Cerebellar nuclear complex (tissue), 1 donor: ENCODE measurements at places on chromosomes 7 and 10.

- DNase-seq, result no peak
These were observed 22.1 kb downstream of the TMEM106B start for GRCh38 chr7:12233175-12233574.

GRCh38 chr7:96998333-96998732, 7.0 kb upstream of the DLX6 start:
- no peak for DNase-seq

- DNase-seq, result no peak
These were observed 534.5 kb downstream of the TNS3 start for GRCh38 chr7:47047384-47047783.

- no peak for DNase-seq
These were observed 98.7 kb downstream of the ITGA8 start for GRCh38 chr10:15620836-15621515.

DNA sequence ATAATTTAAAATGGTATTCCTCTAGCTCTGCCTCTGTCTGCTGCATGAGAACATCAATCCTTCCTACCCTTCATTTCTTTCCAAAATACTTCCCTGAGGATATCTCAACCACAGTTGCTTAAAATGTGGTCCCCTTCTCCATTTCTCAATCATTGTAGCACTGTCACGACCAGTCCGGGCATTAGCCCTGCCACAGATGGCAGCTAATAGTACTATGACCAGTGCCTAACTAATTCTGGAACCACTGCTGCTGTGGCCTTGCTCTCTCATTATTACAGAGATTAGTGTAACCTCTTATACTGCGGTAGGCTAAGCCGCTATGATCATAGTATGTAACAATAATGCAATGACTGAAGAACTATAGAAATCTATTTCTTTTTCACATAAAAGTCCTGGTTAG, 66.0 kb downstream of the REEP3 start:
- no peak for DNase-seq

GRCh38 chr10:60645980-60646379, 132.3 kb upstream of the CDK1 start:
- DNase-seq, result no peak

DNA sequence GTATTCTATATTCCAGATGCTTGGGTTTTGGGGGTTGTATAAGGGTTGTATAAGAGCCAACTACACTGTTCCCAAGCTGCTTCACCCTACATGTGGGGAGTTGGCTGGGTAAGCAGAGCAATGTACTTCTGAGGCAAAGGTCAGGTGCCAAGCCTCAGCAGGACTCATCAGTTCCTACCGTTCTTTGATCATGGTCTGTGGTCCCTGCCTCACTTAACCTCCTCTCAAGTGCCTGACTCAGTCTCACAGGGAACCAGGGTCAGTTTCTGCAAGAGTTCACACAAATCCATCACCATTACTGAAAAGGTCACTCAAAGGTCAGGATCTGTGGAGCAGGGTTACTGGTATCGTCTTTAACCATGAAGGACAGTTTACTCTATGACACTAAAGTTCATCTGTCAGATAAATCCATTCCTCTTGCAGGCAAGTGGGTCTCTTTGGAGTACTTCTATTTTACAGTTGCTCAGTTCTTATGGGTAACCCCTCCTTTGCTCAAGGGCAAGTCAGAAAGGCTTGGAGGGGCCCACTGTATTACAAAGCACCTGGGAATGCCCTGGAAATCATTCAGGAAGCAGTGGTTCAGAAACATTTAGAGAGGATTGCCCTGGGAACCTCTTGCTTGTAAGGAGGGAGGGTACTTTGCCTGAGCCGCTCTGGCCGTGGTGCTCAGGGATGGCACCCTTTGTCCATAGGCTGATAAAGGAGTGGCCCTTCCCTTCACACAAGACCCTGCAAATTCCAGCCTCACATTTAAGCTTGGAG, 184.3 kb upstream of the CDCA7L start:
- no peak for DNase-seq

DNA sequence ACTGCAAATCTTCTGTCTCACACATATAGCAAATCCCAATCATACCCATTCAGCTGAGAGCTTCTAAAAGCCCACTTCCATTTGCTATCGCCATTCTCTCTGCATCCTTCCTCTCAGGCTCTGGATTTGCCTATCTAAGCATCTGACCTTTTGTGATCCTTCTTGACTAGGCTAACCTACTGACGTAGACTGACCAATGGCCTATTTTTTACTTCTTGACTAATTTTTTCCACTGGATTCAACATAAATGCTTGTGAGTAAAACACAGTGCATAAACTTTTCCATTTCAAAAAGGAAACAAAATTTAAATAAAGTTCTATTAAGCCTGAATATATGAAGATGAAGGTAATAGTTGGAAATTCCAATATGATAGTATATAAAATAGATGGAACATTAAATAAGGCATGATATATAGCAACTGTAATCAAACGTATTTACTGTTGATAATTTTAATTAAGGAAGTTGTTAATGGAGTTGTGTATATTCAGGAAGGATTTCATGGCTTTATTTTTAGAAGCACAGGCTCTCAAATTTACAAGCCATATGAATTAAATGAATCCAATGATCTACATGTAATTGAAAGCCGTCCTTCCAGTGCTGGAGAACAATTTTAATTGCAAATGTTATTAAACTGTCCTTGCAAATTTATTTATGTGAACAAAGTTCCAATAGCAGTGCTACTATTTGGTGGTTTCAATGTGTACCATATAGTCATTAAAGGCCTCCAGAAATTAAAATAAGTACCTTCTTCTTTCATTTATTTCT, 918.4 kb downstream of the SORCS3 start:
- no peak for DNase-seq

DNA sequence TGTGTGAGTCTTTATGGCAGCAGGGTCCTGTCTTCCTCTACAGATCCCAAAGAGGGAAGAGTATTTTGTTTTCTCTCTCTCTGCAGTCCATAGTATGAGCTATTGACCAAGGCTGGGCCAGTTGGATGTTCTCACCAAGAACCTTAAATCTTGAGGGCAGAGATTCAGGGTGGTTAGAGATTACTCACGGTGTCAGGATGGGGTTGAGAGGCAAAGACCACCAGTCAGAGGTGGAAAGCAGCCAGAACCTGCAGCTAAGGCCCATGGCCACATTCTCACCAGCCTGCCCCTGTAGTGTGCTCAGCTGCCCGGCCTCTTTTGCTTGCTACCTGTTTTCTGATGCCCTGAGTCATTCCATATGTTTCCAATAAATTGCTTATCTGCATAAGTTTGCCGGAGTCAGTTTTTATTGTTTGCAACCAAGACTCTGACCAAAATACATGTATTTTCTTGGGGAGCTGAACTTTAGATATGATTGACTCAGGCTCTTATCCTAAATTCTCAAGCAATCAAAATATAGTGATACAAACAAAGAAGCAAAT, 67.0 kb downstream of the MAP3K8 start:
- DNase-seq, result no peak

- DNase-seq, result peak; percentile 20
These were observed 210.7 kb downstream of the SKAP2 start for GRCh38 chr7:26653430-26654399.

GRCh38 chr7:66953044-66953427, 32.0 kb downstream of the TMEM248 start:
- DNase-seq, result no peak

DNA sequence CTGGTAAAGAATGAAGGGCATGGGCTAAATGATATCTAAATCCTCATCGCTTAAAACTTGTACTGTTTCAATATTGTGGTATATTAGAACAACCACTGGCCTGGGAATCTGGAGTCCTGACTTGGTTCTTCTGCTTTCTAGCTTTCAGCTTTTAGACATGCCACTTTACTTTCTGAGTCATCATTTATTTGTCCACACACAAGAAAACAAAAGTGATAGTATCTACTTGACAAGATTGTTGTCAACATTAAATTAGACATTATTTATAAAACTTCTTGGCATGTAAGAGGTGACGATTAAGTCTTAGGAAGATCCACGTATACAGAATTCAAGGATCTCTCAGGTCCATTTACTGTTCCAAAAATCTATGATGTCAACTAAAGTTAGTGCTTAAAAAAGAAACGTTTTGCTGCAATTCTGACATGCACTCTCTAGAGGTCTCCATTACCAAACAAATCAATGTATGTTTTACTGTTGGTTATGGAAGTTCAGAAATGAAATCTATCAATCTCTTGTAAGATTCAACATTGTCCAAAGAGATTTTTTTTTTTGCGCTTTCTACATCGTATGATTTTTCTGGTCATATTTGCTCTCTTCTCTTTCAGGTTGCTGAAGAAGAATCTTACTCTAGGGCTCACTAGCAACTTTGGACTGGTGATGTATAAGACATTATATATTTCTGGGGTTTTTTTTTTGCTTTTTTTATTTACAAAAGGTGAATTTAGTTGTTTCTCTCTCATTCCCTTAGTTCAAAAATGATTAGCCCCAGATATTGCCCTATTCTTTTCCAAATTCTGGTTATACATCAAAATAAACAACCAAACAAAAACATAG, 53.6 kb upstream of the DYNC1I1 start:
- DNase-seq, result no peak

DNA sequence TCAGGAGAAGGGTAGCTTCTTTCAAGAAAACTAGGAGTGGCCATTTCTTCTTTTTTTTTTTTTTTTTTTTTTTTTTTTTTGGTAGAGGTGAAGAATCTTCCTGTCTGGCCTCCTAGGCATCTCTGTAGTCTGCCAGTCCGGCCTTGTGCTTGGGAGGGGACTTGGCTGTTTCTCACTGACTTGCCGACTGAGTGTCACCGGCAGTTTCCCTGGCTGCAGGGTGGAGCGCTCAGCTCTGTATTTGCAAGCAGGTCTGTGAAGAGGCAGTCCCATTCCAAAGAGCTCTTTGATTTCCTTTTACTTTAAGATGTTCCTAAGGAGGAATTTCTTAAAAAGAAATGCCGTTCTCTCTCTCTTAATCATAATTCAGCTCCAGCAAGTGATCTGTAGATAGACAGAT, 212.6 kb downstream of the ADRA2A start:
- DNase-seq, result no peak

DNA sequence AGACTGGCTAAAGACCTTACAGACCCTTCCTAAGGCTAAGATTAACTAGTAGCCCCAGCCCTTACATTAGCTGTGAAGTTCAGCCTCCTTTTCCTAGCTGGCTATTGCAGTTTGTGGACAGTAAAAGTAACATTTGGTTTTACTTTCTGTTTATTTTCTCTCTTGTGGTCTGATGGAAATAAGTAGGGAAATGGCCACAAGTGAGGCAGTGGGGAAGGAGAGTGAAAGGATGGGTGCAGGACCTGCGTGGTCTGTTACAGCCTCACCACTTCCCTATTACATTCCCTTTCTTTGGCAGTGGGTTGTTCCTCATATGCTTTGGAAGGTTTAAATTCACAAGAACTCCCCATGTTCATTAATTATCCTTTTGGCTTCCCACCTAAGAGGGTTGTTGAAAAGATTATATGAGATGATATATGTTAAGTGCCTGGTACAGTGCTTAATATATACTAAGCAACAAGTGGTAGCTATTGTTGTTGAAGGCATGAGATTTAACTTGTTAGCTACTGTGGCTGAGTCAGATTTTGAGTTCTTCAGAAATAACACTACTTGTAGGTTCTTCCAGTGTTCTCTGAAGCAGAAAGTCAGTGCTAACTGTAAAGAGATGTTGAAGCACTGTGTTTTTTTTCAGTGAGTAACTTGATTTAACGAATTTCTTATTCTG, 181.7 kb downstream of the ST7 start:
- DNase-seq, result no peak

DNA sequence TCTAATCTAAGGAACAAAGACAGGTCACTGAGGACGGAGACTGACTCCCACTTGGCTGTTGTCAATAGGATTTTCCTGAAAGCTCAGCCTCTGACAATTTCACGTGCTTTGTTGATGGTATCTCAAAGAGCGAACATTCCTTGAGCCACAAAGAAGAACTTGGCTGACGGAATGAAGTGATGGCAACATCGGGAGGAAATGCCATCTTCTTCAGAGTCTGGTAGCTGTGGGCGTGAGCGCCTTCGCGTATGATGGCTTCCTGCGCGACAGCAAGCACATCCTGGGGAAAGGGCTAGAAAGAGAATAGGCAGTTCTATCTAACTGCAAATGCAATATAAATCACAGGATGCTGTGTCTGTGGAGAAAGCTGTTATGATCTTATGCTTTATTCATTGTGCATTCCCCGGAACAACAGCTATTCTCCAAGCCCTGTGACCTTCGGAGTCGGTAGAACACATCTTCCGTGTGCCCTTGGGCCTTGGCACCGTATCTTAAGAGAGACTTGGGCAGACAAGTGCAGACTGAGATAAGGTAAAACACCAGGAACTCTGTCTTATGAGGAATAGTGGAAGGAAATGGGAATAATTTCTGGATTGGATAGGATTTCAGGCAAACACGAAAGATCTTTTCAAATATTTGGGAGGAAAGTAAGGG, 19.6 kb upstream of the GTPBP4 start:
- no peak for DNase-seq

GRCh38 chr7:64551375-64552142, 11.3 kb downstream of the ZNF680 start:
- no peak for DNase-seq

GRCh38 chr7:36726806-36727503, 2.7 kb upstream of the AOAH start:
- no peak for DNase-seq

DNA sequence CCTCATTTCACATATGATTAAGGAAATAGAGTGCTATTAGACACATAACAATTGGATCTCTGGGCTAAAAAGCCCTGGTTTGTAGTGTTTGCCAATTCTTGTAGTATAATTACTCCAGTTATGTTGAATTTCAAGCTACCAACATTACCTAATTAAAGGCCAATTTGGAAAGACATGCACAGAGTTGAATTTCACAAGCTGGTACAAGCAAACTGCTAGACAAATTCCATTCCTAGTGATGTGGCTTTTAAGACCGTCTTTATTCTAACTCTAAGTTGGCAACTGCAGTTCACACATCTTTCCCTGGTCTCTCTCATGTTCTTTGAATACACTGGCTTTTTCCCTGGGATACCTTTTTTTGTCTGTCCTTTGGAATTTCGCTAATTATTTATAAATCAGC, 384.1 kb upstream of the CNTNAP2 start:
- no peak for DNase-seq

DNA sequence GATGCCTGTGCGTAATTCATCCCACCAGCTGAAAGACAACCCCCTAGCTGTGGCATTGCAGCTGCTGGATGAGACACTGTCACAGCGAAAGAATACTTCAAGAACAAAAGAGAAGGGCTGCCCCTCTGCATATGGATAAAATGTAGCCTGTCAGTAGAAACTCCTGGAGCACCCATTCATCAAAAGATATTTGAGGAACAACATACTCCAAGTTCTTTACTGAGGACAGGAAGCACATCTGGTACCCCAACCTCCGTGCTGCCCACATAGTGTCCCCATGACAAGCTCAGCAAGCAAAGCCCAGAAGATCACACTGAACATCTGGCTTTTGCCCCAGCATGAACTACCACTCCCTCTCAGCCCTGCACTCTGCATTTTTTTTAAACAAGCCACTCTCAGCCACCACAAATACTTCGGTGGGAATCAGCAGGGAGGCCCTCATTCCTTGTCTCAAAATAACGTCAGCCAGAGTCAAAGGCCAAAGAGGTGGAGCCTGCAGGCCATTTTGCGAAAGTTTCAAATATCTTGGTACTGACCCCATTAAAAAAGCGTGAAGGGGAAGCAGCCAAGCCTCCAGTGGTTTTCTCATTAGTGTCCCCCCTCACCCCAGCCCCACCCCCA, 1.7 kb downstream of the CREB3L2 start:
- no peak for DNase-seq
